ENCODE measurements at places on chromosomes 7 and 10.

DNA sequence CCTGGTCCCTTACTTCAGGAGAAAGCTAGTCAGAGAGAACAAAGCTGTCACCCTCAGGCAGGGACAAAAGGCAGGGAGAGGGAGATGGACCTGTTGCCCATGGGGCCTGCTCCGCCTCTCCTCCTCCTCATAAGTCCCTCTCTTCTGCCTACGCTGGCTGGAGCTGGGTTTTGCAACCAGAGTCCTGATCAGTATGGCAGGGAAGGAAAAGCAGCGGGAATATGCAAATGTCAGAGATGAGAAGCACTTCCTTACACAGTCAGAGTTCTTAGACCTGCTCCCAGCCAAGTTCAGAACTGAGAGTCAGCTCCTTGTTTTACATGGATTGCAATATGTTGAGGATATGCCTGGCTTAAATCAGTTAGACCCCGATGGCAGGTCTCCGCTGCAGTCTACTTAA lies 231.1 kb downstream of the ADAM12 start:
- DNase-seq = no peak

- no peak for DNase-seq
These were observed 21.7 kb upstream of the JAKMIP3 start for GRCh38 chr10:132043861-132044695.

- no peak for DNase-seq
These were observed 1.9 kb upstream of the GPER1 start for GRCh38 chr7:1085910-1086421.

- DNase-seq = no peak
These were observed 68.4 kb downstream of the PPP1R3C start for GRCh38 chr10:91564508-91564907.

GRCh38 chr7:18504965-18505364 lies 9.4 kb downstream of the HDAC9 start:
- no peak for DNase-seq

DNA sequence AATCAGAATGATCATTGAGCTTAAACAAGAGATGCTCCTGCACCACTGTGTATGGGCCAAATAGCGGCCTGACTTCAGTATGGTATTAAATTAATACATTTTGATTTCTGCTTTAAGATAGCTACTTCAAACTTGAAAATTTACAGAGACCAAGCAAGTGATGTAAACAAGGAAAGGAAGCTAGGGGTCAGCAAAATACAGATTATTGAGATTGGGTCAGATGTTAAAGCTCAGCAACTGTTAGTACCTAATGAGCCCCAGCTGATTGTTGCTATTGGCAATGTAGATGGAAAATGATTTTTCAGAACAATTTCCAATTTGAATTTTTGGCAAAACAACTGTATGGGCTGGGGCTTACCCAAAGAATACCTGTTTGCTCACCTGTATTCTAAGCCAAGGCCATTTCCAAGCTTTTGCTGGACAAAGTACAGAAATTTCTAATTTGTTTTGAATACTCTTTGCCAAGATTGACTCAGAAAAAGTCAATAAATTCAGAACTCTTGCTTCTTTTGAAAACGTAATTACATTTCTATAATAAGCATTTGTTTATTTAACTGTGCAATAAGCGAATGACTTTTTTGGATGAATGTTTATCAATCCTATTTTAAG lies 23.0 kb upstream of the DLD start:
- DNase-seq = no peak

- no peak for DNase-seq
These were observed 40.3 kb downstream of the PITRM1 start for GRCh38 chr10:3132036-3133025.

All from activated T-cell treated with anti-CD3 and anti-CD28 coated beads, Interleukin-2, amount 50 U/mL, for 72 hours (primary cell).